Sciatic nerve (tissue), 2 donors: ENCODE measurements at places on chromosomes 4 and X.

DNA sequence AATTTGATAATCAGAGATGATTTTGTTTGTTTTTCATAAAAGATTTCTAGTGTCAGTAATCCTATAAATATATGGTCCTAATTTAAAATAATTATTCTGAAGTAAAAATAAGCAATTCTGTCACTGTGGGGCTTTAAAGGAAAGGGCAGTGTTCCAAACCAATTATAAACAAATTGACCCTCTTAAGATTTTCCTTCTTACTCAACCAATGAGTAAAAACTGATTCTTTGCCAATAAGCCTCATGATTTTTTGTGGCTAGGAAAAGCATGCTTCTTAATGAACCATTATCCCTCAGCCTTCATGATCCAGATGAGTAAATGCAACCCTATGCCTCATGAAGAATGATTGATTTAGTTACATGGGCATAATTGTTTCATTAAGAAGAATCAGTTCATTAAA is 1010.4 kb downstream of the ADGRL3 start:
- DNase-seq, result no peak

DNA sequence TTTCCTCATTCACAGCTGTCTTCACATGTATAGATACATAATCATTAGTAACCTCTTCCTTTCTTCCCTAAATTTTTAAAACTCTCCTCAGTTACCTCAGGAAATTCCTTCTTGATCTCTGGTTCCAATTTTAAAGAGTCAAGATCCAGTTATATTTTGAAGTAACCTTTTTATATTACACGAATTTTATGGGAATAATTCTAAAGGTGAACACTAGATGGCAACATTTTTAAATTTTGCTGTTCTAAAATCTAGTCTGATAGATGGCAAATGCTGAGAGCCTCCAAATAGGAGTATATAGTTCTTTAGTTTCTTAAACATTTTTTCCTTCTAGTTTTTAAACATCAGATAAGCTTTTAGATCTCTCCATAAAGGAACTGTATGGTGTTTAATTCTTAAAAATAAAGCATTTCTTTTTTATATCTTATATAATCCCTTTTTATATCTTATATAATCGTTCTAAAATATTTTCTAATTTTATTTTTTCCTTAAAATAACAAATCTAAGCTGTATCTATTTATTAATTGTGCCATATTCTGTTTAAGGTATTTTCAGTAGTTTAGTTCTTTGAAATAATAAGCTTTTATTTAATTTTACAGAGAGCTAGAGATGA is 37.9 kb upstream of the PAPSS1 start:
- DNase-seq, result no peak

DNA sequence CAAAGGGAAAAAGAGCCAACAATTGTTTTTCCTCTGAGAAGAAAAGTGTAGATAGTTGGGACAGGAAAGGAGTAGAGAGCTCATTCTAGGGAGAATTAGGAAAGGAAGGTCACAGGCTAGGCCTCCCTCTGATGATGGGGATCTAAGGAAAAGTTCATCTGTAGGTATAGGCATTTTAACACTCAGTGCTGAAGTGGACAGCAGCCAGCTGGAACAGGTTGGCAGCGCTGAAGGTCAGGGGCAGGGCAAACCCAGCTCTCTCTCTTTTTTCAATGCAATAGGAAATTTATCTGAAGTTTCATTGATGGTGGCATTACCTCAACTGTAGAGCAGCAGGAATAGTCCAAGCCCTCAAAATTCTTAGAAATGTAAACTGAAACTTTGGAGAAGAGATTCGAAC is 98.5 kb upstream of the ETNPPL start:
- no peak for DNase-seq

- DNase-seq, result no peak
These were observed 52.6 kb downstream of the NAF1 start for GRCh38 chr4:163113921-163114713.

DNA sequence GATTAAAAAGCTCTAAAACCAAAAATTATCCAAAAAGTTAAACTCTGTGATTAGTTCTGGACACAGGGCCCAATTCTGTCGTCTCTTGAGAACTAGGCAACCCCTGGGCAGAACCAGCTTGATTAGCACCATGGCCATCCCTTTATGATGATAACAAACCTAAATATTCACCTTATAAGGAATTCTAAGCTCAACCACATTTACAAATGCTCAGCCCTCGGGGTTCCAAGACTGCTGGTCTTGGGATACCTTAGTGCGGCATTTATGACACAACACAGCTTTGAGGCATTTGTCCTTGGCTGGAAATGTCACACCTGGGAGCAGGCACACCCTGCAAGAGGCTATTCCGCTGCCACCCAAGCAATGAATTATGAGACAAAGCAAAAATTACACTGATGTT is 27.5 kb upstream of the NAP1L5 start:
- DNase-seq, result no peak

DNA sequence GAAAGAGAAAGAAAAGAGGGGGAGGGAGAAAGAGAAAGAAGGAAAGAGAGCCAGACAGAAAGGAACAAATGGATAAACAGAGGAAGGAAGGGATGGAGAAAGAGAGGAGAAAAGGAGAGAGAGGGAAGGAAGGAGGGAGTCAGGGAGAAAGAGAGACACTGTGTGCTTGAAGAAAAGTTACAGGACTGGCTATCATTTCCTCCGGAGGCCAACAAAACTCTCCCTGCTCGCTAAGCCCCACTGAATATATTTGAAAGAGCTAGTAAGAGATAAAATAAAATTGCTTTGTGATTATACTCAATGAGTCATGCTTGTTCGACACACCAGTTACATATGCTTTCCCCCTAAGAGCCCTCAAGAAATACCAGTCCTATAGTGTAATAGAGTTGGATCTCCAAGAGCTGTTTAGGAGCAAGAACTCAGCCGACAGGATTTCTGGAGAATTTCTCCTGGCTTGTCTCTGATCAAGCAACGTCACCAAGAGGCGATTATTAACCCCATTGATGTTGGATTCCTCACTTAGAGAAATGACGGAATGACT is 102.2 kb downstream of the MXRA5 start:
- DNase-seq, result no peak

- DNase-seq, result no peak
These were observed 39.4 kb upstream of the IRF2 start for GRCh38 chr4:184513802-184514120.

- no peak for DNase-seq
These were observed 94.4 kb downstream of the SCD5 start for GRCh38 chr4:82704156-82704555.

- no peak for DNase-seq
These were observed 96.0 kb downstream of the TENM3 start for GRCh38 chr4:182339221-182339641.

DNA sequence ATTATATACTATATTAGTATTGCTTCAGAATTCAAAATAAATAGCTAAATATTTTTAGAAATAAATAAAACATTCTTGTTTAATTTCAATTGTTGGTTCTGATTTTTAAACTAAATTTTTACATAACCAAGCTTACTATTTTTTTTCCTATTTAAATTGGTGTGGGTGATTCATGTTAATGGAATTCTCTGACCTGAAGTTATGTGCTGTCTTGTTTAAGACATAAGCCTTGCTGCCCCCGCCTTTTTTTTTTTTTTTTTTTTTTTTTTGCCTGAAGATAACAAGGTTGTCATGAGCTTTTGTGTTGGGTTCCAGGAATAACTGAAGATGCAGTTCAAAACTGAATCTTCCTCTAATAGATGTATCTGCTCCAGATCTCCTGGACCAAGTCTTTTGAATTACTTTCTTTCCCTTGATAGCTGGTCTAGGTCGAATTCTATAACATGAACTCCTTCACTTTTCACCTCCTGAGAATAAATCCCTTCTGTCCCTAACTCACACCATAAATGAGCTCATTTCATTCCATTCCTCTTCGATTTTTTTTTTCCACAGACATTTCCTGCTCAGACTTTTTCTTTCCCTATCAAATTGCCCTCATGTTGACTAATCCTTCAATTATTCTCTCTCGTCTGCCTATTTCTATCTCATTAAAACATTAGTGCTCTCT is 261.5 kb upstream of the FTHL17 start:
- DNase-seq, result no peak

DNA sequence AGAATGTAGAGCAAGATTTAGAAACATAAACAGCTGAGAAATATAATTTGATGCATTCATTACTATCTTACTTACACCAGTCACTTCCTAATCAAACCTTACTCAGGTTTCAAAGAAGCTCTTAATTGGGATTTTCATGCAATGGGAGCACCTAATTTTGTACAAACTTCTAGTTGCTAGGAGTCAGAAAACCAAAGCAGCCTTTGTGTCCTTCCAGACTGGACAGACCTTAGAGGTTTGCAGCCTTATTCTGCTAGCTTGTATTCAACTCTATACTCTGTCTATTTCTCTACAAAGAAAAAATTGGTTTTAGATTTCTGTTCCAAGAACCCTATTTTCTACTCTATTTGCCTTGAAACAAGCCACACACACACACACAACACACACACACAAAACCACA is 19.4 kb downstream of the GABRA2 start:
- no peak for DNase-seq
